ENCODE measurements at places on chromosomes 7 and 10.

- no peak for DNase-seq
These were observed 101.4 kb downstream of the PPP1R17 start for GRCh38 chr7:31788445-31788844.

DNA sequence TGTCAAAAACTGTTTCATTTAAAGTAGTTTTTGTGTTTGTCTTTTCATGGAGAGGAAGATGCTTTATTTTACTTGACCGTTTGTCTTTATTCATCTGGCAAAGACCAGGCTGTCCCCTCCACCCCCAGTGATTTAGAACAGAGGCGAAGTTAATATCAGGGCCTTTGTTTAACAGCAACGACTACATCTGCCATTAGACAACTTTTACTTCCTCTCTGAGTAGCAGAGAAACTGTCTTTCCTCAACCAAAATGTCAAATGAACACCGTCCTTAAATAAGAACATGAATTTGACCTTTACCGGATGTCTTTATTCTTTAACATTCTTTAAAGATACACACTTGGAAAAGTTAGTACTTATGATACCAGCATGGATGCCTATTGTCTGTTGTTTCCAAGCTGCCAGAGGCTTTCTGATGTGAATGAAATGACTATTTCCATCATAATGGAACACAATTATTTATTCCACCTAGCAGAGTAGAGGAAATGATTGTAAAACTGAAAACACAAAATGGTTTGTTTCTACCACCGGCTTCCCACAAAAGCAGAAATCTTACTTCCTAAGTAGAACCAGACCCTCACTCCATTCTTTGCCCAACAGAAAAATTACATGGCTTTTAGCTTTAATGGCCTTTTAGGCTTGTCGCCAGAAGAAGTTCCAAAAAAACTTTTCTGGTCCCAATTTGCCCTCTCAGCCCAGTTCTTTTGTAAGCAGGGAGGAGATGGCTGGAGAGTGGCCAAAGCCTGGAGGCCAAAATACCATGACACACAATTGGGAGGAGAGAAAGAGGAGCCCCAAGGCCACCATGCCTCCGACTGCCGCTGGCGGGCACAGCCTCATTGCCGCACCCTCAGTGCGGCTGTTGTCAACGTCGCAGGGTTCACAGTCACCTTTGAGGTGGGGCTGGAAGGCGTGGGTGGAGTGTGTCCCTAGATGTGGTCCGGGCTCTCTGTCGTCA is 168.5 kb downstream of the TEX36 start:
- no peak for DNase-seq

GRCh38 chr10:47383261-47384147 is 589 bp downstream of the ZNF488 start:
- no peak for DNase-seq

GRCh38 chr7:30412782-30413504 is 65.6 kb downstream of the NOD1 start:
- no peak for DNase-seq

DNA sequence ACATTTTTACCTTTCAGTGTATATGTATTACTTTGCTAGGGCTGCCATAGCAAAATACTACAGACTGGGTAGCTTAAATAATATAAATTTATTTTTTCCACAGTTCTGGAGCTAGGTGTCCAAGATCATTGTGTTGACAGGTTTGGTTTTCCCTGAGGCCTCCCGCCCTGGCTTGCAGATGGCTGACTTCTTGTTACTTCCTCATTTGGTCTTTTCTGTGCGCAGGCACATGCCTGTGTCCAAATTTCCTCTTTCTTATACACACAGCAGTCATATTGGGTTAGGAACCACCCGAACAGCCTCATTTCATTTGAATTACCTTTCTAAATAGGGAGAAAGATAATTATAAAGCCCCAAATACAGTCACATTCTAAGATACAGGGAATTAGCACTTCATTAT is 521.6 kb upstream of the SORCS1 start:
- DNase-seq: no peak

- no peak for DNase-seq
These were observed 126.4 kb downstream of the ARHGAP22 start for GRCh38 chr10:48478469-48478868.

DNA sequence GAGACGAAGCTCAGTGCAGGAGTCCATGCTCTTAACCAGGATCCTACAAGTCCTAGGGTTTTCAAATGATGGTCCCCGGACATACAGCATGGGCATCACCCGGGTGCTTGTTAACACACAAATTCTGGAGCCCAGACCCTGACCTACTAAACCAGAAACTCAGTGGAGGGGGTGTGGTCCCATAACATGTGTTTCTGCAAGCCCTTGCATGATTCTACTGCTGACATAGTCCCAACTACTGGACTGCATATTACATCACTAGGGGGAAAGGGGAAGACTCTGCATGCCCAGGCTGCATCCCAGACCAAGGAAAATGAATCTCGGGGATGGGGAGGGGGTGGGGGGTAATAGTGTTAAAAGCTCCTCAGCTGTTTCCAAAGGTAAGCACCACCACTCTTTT is 40.3 kb downstream of the GRB10 start:
- no peak for DNase-seq

DNA sequence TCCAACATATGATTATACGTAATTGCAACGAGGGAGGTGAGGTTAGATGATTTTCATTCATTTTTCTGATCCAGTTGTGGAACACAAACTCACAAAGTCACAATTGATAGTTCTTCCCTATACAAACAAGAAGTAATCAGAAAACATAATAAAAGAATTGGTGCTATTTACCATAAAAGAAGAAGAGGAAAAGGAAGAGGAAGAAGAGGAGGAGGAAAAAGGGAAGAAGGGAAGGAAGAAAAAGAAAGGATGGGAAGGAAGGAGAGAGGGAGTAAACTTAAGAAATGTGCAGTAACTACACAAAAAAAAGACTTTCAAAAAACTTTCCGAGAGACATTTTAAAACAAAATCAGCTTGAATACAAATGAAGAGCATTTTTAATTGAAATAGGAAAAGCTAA is 65.0 kb downstream of the CCDC71L start:
- DNase-seq: no peak

GRCh38 chr10:113108194-113108835 is 158.3 kb downstream of the TCF7L2 start:
- no peak for DNase-seq

GRCh38 chr7:78465894-78466293 is 667.3 kb downstream of the PHTF2 start:
- DNase-seq: no peak

- no peak for DNase-seq
These were observed 150.3 kb downstream of the POLR1F start for GRCh38 chr7:19558527-19558926.

- no peak for DNase-seq
These were observed 298.7 kb downstream of the DPP6 start for GRCh38 chr7:154350892-154351291.

GRCh38 chr10:115802911-115803310 is 470.1 kb downstream of the GFRA1 start:
- DNase-seq: no peak

- DNase-seq: no peak
These were observed 511.8 kb downstream of the GFRA1 start for GRCh38 chr10:115761166-115761565.

- DNase-seq: no peak
These were observed 147.1 kb downstream of the NEURL1 start for GRCh38 chr10:103640436-103641181.

DNA sequence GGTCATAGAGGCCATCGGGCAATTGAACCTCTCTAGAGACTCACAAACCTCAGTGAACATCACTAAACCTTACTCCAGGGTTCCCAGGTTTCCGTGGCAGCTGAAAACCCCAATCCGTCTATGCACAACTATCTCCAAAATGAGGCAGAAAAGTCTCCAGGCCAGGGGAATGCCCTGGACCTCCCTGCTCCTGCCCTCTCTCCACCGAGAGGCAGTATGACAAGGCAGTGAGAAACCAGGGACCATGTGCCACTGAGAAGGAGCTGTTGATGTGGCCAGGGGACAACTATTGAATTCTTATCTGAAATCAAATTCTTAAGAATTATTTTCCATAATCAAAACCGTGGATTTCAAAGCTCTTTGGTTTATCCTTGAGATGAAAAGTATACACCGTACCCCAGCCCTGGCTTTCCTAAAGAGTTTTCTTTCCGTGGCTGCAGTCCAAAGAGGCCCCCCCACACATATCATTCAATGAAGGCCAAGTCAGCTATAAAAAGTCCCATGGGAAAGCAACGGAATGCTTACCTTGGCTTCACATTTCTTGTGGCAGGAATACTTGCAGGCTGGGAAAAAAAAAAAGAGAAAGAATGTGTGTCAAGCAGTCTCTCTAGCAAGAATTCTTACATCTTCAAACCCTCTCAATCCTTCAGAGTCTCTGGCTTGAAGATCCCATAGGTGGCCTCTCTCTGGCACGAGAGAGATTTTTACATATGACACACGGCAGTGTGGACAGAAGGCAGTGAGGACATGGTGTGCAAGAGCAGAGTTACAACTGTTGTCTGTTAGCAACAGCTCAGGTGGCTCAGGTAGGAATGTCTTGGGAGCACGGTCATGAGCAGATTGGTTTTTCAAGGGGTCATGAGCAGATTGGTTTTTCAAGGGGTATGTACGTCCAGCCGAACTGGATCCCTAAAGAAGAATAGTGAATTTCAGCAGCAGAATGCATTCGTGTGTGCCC is 75.2 kb downstream of the TNS3 start:
- DNase-seq: no peak

DNA sequence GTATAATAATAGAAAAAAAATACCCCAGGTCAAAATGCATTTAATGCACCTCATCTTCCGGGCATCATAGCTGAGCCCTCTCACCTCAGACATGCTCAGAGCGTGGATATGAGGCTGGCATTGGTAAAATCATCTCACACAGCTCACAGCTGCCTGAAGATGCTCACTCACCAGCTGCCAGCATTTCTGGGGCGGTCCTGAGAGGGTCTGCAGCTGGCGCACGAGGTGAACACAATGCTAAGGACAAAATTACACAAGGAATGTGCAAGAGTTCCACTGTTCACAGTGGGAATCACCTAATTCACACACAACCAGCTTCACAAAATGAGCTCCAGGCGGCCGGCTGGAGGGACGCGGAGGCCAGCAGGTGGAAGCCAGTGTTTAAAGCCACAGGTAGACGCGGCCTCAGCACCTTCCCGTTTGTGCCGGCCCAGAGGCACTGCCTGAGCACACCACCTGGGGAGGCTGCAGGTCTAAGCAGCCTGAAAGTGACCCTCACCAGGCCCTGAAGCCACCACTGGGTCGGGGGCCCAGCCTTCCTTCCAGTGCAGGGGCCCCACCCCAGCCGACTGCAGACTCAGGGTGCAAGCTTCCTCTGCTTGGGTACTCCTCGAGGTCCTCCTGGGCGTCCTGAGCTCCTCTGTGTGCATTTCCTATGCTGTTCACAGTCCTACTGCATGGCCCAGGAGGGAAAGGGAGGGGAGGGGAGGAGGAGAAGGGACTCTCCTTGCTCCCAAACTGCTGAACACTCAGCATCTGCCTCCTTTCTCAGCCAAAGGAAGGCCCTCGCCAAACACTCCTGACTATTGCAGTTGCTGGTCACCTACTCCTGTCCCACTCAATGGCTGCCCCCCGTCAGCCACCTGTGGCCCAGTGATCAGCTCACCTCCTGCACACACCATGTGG is 61.2 kb upstream of the FAM20C start:
- no peak for DNase-seq

GRCh38 chr10:31124852-31125251 is 93.2 kb upstream of the ZNF438 start:
- no peak for DNase-seq

- no peak for DNase-seq
These were observed 118.4 kb downstream of the GRM3 start for GRCh38 chr7:86762129-86762528.

DNA sequence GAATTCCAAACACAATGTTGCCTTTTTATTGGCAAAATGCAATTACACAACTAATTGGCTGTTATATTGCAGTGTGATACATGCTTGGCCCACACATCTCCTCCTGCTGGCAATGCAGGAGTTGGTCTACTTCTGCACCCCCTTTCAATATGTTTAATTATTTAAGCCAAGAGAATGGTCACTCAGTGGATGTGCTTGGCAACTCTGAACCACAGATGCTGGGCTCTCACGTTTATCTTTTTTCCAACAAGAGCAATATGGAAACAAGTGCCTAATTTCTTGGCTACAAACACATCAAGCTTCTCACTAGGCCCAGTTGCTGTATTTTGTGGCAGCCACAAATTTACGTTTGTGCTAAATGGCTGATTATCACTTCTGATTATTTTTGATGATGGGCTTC is 1149.2 kb upstream of the CELF2 start:
- DNase-seq: no peak

DNA sequence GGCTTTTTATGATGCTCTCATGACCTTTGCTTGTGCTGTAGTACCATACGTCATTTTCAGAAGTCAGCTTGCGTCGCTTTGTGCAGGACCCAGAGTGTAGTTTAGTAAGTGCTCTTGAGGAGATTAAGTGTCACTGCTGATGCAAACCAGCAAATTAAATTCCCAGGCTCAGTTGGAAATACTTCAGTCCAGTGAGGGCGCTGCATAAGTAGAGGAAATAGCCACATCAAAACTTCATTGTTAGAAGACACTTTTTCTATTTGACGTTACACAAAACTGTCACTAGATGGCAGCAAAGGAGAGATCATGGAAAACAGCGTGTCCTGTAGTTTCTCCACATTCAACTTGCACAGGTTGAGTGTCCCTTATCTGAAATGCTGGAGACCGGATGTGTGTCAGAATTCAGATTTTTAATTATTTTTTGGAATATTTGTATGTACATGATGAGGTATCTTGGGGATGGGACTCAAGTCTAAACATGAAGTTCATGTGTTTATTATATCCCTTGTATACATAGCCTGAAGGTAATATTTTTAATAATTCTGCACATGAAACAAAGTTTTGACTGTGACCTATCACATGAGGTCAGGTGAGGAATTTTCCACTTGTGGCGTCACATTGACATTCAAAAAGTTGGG is 7.9 kb downstream of the ZNF22 start:
- no peak for DNase-seq

DNA sequence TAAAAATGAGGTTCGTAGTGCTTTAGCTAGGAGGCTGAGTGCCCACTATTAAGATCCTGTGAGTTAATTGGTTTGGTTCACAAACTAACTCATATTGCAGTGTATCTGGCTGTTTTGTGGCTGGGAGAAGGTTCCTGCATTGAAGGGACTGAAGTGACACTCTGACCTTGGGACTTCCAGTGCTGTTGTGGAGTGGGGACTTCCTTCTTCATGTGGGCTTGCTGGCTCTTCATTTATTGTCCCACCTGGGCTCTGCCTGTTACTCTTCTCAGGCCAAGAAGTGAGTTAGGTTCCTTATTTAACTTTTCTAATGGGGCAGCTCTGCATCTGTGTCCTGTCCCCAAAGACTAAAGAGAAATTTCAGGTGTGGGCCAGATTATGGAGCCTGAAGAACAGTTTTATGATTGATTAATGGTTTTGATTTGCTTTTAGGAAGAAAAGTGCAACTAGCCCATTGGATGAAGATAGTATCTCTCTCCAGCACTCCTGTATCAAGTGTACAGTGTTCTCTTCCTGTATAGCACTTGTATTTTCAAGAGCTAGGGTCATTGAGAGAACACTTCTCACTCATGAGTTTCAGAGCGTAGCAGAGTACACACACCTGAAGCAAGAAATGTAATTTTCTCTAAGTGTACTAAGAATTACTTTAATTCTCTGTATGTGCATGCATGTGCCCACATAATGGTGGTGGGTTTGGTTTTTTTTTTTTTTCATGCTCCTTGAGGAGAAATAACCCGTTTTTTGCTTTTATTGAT is 54.8 kb downstream of the AUTS2 start:
- DNase-seq: no peak

- no peak for DNase-seq
These were observed 3.8 kb downstream of the WIPI2 start for GRCh38 chr7:5193880-5194279.

Measured in RWPE2 (cell line).